C1 segment of cervical spinal cord (tissue), 14 donors: ENCODE measurements at places on chromosomes 6 and 20.

DNA sequence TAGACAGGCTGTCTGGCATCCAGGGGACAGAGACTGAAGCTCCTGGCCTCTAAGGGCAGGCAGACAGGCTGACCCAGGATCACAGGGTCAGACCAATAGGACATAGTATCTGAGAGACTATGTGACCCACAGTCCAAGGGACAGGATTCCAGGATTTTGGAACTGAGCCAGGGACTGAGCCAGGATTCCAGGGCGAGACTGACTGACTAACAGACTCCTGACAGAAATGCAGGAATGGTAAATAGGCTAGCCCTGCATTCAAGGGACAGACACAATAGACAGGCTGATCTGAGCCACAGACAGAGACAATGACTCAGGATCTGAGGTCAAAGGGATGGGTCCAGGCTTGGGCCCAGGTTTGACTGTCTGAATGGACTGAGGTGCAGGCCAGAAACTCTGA is 19.8 kb downstream of the XKR7 start:
- DNase-seq: no peak

DNA sequence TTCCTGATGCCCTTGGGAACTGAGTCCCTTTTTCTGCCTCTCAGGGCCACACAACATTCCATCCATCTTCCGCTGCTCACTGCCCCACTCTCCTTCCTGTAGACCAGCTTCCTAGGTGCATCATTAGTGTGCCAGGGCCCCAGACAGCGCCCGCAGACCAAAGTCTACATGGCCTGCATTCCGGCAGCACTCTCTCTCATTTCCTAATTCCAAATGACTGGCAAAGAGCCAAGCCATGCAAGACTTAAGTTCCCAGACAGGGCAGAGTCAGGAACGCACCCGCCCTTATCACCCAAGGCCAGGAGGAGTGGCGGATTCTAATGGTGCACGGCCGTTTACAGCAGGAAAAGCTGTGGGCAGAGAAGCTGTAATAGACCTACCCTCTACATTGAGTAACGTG is 159.8 kb upstream of the ARID1B start:
- DNase-seq: no peak

DNA sequence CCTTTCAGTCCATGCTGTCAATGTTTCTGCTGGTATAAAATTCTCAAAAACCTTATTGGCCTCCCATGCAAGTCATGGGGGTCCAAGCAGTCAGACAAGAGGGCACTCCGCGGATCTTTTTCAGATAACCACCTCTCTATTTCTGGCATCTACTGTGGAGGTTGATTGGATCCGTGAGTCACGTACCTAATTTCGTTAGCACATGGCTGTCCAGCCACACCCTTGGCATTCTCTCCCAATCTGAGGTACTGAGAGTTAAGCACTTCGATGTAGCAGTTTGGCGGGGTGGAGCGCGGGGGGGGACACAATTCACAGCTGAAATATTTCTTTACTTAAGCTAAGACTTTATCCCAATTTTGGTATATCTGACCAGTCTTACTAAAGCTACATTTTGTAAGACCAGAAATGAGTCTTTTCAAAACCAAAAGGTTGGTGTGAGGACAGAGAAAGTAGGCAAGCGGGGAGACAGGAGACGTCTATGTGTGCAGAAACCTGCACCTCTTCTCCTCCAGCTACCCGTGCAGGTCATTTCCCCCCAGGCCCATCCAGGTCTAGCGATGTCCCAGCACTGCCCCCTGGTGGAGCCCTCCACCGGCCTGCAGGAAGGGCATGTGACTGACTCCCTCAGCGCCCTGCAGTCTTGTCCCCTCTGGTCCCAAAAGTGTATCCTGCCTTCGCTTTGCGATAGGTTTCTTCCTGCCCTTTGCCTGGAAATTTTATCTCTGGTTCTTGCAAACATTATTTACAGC is 113.1 kb downstream of the ADAT2 start:
- DNase-seq: no peak

- DNase-seq: no peak
Measured at GRCh38 chr6:116158641-116159040, 32.7 kb upstream of the COL10A1 start.
